Activated CD4-positive, alpha-beta T cell treated with anti-CD3 and anti-CD28 coated beads, Interleukin-2, amount 50 U/mL, for 48 hours (primary cell): ENCODE measurements at places on chromosomes 4 and X.
A peak's percentile ranks its signal among the peaks of the same experiment; 100 is the strongest.

GRCh38 chrX:13520351-13520750 is 49.0 kb upstream of the EGFL6 start:
- DNase-seq = no peak

DNA sequence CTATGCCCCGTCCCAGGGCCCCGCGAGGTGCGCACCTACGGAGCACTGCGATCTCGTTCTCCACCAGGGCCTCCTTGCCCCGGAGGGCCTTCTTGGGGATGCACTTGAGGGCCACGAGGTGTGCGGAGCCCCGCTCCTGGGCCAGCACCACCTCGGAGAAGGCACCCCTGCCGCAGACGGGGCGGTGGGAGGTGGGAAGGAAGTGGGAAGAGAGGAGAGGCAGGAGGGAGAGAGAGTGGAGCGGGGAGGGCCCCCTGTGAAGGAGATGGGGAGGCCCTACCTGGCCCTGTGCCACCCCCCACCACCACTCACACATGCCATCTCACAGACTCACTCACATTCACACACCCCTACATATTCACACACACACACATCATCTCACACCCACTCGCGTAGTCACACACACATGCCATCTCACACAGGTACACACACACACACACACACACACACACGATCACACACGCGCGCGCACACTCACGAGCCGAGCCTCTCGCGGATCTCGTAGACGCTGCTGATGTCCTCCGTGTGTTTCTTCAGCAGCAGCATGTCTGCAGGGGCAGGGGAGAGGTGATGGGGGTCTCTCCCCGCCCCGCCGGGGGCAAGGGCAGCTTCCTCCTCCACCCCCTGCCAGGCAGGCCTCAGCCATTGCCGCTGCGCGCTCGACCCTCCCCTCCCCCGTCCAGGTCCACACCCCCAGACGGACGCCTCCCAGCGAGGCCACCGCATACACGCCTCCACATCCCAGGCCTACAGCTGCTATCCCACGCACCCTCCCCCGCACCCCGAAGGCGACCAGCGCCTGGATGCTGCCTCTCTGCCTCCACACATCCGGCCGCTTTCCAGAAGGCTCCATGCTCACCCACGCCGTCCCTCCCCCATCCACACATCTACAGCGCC is 834 bp downstream of the PNCK start:
- no peak for DNase-seq

- DNase-seq = no peak
Measured at GRCh38 chrX:55702671-55703070, 14.9 kb upstream of the RRAGB start.

GRCh38 chr4:109041463-109042360 is 260.7 kb downstream of the COL25A1 start:
- DNase-seq = no peak

- no peak for DNase-seq
Measured at GRCh38 chr4:182746876-182747275, 170.3 kb downstream of the DCTD start.

DNA sequence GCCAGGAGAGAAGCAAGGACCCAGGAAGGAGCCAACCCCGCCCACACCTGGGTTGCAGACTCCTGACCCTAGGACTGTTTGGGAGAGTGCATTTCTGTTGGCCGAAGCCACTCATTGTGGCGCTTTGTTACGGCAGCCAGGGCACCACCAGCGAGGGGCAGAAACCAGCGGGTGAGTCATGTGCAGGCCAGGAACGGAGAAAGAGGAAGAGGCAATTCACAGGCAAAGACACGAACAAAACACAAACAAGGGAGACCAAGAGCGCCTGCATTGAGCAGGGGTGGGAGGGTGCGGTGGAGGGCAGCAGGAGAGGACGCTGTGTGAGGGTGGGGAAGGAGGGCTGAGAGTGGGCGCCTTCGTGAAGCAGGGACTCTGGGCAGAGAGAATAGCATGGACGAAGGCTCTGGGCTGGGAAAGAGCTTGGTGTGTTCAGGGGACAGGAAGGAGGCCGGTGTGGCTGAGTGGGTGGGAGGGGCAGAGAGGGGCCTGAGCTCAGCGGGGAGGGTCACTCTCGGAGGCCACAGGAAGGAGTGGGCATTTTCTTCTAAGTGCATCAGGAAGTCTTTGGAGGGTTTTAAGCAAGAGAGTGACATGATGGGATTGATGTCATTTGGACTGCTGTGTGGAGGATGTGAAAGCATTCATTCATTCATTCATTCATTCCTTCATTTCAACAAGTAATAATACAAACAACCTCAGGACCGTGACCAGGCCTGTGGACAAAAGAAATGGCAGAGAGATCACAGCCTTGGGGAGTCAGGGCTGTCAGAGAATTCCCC is 12.2 kb upstream of the WFS1 start:
- DNase-seq = no peak

- no peak for DNase-seq
Measured at GRCh38 chr4:819401-820229, 6.3 kb downstream of the CPLX1 start.

GRCh38 chr4:159127745-159128518 is 25.1 kb downstream of the RAPGEF2 start:
- no peak for DNase-seq

DNA sequence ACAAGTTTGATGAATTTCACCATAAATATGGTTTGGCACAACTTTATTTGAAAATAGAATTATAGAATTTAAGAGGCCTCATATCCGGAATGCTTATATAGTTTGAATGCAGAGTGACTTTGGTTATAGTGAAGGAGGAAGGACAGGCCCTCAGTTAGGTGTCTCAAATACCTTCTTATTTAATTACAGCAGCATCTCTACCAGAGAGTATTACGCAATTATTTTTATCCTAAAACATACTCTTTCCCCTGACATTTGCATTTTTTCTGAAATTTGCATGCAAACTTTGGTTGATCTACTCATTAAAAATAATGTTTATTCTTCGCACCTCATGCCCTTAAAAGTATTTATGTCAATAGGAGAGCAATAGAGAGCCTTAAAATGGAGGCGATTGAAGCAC is 305.4 kb downstream of the PACRGL start:
- no peak for DNase-seq

DNA sequence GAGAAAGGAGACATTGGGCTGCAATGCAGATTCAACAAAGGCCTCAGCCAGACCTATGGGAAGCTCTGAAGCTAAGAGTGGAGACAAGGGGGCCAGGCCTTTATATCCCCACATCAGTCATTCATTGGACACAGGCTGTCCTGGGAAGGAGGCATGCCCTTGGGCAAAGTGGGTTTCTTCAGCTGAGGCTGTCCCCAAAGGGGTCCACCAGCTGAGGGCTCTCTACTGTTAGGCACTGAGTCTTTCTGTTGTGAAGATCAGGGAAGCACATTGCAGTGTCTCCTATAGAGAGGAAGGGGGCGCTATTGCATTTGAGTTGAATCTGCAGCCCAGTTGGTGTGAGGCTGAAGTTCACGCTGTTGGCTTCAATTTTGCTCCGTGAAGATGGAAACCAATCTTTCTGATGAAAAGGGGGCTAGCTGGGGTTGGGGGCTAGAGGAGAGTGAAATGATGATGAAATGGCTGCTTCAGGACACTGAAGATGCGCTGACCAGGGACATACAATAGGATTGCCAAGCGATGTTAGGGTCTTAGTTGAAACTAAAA is 48.0 kb downstream of the SLC25A5 start:
- DNase-seq = peak; percentile 13

- DNase-seq = no peak
Measured at GRCh38 chrX:88424071-88424470, 323.0 kb upstream of the CPXCR1 start.

- DNase-seq = no peak
Measured at GRCh38 chrX:150889131-150889530, 9.3 kb downstream of the CD99L2 start.

DNA sequence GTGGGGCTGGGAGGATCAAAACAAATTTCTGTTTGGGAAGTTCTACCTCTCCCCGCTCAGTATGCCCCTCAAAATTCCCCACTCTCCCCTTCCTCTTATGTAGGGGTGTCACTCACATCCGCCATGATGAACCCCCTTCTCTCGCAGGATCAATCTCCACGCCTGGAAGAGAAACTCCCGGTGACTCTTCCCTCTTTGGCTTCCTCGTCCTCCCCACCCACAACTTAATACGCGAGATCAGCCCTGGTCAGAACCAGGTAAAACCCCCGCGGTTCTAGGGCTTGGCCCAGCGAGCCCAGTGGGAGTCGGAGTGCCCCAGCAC is 427 bp downstream of the LAMTOR3 start:
- no peak for DNase-seq

DNA sequence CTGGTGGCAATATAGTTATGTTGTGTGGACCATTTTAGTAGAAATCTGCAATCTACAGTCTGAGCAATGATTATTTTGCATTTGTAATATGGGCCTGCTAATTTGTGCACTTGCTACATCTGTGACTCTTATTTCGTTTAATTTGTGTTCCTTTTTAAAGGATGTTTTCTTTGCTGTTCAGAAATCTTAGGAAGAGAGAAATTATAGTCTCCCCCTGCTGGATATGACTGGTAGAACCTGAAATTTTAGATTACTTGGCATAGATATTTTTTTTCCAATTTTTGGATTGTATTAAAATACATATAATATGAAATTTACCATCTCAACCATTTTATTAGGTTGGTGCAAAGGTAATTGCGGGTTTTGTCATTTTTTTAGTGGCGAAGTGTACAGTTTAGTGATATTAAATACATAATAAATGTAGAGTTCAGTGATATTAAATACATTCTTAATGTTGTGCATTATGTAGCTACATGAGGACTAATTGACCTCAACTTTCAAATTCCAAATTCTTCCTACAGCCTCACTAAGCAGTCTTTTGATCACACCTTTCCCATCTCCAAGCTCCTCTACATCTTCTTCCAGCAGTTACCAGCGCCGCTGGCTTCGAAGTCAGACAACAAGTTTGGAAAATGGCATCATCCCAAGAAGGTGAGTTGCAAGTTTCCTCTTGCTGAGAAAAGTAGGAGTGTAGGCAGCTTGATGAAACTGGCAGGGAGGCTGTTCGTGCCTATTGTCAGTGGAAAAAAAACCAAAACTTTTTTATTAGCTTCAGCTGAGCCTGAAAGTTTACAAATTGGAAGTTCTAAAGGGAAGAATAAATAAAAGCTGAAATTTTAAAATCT is 82.2 kb downstream of the FNIP2 start:
- DNase-seq = no peak

GRCh38 chrX:144730471-144730870 is 516.8 kb upstream of the SPANXN1 start:
- DNase-seq = no peak

DNA sequence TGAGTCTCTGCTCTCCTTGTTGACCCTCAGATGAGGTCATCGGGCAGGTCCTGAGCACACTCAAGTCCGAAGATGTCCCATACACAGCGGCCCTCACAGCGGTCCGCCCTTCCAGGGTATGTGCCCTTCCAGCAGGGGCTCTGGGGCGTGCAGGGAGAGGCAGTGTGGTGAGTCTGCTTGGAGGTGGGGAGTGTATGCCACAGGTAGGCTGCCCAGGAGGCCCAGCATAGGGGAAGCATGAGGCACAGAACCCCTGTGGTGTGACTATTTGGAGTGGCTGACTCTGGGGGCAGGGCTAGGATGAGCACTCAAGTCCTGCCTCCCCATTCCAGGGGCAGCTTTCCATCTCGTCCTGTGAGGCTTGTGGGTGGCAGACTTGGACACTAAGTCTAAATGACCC is 3.3 kb upstream of the GDI1 start:
- DNase-seq = no peak

DNA sequence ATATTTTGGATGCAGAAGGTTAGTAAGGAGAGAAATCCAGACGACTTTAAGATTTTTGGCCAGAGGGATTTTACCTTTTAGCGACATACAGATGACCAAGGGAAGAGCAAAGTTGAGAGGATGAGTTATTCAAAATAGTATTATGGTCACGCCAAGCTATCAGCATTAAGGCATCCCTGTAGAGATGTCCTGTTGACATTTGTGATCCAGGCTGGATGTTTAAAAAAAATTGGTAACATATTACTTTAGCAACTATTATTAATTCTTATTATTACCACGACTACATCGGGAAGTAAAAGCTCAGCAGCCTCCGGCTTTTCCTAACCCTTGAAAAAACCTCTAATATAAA is 562 bp upstream of the OSTC start:
- no peak for DNase-seq

GRCh38 chr4:183639291-183639690 is 19.7 kb downstream of the RWDD4 start:
- DNase-seq = no peak

- DNase-seq = no peak
Measured at GRCh38 chr4:55303760-55304165, 42.3 kb upstream of the SRD5A3 start.

DNA sequence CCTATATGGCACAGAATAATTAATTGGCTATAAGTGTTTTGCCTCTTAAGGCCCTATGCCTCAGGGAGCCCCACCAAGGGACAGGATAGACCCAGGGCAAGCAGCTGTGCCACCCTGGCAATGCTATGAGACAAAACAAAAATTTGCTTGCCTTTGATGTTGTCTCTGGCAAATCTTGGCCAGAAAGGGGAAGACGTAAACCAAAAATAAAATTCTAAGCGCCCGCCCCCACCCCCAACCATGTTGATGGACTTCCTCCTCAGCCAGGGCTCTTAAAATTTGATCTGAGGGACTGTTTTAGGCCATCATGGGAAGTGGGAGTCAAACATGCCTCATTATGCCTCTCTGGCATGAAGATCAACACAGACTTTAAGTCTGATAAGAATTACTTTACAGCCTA is 130.5 kb upstream of the APOOL start:
- DNase-seq = no peak

DNA sequence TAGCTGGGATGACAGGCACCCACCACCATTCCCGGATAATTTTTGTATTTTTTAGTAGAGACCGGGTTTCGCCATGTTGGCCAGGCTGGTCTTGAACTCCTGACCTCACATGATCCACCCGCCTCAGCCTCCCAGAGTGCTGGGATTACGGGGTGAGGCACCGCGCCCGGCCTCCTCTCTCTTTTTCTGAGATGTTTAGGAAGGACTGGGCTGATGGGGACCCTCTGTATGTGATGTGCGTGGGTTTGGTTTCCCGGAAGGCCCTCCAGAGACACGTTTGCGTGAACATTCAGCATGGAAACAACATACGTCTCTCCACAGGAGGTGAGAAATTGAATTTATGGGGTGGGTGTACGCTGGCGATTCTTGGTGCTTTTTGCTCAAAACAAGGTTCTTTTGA is 18.6 kb downstream of the SHOX start:
- DNase-seq = no peak

DNA sequence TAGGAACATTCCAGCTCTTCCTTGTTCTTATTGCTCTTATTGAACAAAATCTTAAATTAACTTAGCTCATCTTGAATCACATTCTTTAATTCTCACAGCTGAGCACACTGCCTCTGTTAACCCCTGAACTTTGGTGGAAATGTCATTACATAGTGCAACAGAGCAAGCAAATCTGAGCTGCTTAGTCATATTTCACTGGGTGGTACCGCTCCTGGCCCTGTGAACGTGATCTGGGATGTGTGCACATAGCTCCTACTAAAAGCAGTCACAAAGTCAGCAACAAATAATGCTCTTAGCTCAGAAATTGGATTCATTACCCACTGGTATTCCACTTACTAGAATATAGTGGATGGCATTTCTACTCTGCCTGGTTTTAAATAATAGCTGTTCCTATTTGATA is 27.9 kb downstream of the ARHGEF6 start:
- DNase-seq = no peak

GRCh38 chr4:41041551-41041950 is 172.8 kb downstream of the APBB2 start:
- no peak for DNase-seq
